ENCODE measurements at places on chromosomes 6 and 20.

DNA sequence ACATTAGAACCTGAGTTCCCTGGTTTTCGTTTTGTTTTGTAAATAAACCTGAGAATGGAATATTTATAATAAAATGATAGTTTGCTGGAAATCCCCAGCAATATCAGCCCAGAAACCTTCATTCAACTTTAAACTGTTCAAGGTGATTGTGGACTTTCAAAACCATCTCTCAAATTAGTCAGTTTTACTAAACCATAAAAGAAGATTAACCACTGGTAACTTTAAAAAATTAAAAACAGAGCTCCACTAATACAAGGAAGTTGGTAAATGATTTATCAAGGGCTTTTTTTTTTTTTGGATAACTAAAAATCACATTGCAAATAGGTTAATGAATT, 10.0 kb downstream of the MBOAT1 start:
- DNase-seq = no peak

- DNase-seq = no peak
These were observed 470 bp downstream of the AGER start for GRCh38 chr6:32183483-32184083.

GRCh38 chr6:104068281-104068680, 791.4 kb downstream of the HACE1 start:
- DNase-seq = no peak

GRCh38 chr6:146915671-146916127, 288.5 kb upstream of the STXBP5 start:
- peak; percentile 35 for DNase-seq

DNA sequence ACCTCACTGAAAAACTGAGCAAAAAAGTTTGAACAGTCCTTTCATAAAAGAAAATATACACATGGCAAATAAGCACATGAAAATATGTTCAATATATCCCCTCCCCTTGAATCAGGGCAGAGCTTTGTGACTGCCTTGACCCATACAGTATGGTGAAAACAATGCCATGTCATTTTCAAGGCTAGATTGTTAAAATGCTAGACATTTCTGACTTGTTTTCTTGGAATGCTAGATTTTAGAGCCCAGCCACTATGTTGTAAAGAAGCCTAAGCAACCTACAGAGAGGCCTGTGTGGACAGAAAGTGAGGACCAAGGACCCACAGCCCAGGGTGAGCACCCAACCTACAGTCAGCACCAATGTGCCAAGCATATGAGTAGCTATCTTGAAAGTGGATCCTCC, 17.1 kb upstream of the ASF1A start:
- no peak for DNase-seq

GRCh38 chr20:33689973-33690372, 3.8 kb upstream of the E2F1 start:
- peak; percentile 96 for DNase-seq

DNA sequence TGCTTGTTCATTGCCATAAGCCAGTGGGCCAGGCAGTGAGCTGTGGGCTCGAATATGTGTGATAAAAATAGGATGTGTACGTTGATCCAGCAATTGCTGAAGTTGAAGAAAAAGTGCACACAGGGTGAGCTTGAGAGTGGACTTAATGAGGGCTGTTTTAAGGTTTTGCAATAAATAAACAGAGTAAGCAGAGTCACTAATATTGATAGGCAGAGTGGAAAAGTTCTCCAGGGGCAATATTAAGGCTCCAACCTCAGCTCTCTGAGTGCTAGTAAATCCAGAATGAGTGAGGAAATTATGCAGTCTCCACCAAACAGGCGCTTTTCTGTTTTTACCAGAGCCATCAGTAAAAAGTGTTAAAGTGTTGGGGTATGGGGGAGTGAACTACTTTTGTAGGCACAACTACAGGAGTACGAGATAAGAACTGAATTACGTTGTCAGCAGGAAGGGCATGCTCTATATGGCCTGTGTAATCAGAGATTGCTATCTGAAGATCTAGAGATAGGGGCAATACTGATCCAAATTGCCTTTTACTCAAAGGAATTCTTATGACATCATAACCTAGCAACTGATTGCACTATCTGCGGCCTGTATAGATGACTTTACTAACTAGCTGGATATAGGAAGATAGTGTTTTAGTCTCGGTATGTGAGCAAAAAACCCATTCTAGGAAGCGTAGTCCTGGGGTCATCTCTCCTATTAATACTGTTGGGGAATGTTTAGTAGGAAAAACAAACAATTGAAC, 7.6 kb upstream of the TBC1D20 start:
- DNase-seq = no peak

- DNase-seq = peak; percentile 93
These were observed 1.1 kb downstream of the RNASET2 start for GRCh38 chr6:166955121-166955864.

DNA sequence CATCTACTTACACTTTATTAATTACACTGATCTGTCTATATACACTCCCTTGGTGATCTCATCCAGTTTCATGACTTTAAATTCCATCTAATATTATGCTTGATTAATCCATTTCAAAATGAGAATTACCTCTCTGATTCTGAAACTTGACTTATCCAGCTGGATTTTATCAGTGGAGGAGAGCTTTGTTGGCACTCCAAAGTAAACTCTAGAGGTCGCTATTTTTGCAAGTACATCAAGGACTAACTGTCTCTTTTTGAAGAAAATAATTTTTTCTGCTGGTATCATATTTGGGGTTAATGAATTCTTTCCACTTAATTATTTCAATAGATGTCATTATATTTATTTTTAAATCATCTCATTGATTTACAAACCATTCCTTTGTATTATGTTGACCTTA, 630.3 kb upstream of the MAN1A1 start:
- DNase-seq = no peak

DNA sequence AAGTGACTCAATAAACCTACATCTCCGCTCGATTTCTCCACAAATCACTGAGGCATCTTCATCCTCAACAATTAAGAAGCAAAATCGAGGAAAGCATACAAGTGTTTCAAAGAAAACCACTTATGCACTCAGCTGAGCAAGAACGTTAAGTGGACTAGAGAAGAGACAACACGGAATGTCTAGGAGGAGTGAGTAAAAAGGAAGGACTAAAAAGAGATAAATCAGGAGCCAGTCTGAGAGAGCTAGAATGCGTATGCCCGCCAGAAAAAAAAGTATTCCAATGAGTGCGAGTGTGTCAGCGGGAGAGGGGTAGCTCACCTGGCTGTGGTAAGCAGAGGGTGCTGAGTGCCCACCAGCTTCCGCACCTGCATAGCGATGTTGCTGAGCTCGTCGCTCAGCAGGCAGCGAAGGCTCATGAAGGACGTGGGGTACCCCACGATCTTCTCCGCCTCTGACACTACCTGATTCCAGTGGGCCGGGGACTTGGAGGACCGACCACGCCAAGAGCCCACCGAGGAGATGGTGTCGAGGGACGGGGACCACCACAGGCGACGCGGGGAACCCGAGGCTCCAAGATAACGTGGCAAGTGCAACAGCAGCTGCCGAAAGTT, 587 bp downstream of the PDSS2 start:
- no peak for DNase-seq

DNA sequence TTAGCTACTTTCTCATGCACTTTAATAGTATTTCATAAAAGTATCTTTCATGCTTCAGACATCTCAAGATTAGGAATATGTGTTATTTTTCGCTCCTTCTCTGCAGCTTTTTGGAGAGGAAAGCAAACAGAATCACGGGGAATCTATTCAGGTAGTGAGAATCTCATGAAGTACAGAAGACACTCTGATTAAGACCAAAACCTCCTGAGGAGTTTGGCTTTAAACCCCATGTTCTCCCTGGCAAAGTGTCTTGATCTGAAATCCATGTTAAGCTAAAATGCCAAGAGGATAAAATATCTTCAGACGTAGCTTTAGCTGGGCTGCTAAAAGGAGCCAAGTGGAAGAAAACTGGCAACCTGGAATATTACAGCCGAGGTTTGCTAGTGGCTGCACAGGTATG, 149.3 kb downstream of the LRRC1 start:
- no peak for DNase-seq

GRCh38 chr20:40958598-40958997, 70.0 kb upstream of the TOP1 start:
- DNase-seq = no peak

GRCh38 chr20:59205044-59205443, 41.4 kb downstream of the ZNF831 start:
- DNase-seq = no peak

DNA sequence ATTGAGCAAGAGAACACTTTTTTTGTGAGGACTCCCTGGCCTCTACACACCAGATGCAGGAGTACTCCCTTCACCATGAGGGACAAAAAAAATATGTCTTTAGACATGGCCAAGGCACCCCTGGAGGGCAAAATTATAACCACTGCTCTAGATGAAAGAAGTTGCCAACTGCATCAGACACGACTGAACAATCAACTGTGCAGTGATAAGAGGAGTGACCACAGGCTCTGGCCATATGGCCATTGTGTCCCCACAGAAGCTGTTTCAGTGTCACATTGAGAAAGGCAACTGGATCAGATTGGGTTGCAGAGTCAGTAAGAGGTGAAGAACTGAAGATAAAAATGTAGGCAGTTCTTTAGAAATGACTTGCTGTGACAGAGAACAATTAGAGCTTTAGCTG, 85.7 kb downstream of the C6orf118 start:
- DNase-seq = no peak
